Activated CD8-positive, alpha-beta memory T cell treated with anti-CD3 and anti-CD28 coated beads for 24 hours (primary cell): ENCODE measurements at places on chromosomes 3 and 15.
A peak's percentile ranks its signal among the peaks of the same experiment; 100 is the strongest.

DNA sequence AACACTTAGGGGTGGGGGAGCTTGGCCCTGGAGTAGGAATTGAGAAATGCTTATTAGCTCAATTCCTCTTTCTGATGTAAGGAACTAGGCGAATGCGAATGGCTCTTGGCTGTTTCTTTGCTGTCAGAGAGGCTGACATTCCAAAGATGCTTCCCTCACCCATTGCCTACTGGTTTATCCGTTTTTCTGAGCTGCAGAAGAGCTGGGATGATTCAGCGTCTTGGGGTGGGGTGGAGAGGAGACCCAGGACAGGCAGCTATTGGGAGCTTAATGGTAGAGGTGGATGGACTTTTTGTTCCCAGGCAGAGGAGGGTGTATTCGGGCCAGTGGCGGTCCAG is 9.8 kb downstream of the PLEKHO2 start:
- DNase-seq: no peak

GRCh38 chr3:35114686-35115085 is 524.6 kb upstream of the ARPP21 start:
- DNase-seq: no peak

DNA sequence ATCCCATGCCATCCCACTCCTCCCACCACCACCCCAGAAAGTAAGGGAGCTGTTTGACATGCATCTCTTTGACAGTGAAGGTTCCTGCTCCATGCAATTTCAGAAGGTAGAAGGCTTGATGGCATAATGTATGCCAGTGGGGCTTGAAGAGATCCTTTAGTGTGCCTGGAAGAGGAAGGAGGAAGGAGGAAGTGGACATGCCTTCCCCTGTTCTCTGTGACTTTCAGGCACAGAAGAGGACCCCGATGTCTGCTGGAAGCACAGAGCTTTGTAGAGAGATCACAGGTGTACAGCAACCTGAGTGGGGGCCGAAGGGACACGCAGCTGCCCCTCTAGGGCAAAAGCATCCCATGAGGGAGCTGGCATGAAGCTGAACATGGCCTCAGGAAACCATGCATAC is 171.6 kb downstream of the CD47 start:
- no peak for DNase-seq

- DNase-seq: no peak
These were observed 318.2 kb upstream of the TMCO5A start for GRCh38 chr15:37616215-37616614.

DNA sequence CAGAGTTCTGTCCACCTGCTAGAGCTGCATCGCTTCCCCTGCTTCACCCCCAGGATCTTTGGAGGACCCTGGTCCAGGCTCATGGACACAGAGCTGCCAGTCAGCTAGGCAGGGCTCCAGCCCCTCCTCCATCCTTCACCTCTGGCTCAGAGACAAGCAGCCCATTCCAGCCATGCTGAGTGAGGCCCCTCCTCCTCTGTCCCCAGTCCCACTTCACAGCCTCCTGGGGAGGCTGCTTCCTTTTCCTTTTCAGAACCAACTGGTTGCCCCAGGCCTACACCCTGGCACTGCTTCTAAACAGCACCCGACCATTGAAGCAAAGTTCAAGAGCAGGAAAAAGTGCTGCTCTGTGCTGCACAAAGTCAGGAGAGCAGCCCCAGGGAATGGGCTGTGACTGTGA is 22.2 kb downstream of the IQSEC1 start:
- no peak for DNase-seq

- no peak for DNase-seq
These were observed 3.5 kb upstream of the SMAD3 start for GRCh38 chr15:67061811-67062368.

DNA sequence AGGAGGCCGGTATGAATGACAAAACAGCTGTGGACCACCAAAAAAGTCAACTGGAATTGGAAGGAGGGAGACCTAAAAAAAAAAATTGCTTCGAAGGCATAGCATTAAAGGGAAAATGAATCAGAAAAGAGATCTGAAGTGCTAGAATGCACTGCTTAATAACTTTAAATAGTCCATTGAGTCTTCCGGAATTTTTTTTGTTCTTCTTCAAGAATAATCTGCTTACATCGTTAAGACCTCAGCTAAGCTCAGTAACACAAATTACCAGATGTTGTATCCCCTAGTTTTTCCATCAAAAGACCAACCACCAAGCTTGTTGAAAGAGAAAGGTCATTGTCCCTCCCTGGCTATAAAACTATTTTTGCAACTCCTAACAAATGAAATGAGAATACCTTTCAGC is 560.5 kb downstream of the NR2F2 start:
- no peak for DNase-seq

GRCh38 chr3:22861426-22861825 is 341.7 kb upstream of the UBE2E2 start:
- no peak for DNase-seq

DNA sequence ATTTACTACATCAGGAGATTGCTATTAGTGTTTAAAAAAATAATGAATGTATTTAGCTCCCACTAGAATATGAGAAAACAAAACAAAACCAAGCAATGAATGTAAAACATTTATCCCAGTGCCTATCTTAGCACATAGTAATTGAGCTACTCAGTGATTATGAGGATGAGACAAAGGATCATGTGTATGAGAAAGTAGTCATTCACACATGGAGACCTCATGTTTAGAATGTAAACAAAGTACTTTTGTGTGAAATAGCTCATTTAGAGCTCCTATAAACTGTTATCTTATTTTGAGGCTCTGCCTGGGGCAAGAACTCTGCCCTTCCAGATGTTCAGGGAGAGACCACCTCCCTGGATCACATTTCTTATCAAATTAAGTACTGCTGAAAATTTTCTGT is 236.8 kb downstream of the LRRN1 start:
- DNase-seq: no peak

- no peak for DNase-seq
These were observed 285.0 kb upstream of the LYSMD4 start for GRCh38 chr15:100018191-100018590.

GRCh38 chr15:51619331-51620035 is 3.1 kb downstream of the DMXL2 start:
- no peak for DNase-seq

DNA sequence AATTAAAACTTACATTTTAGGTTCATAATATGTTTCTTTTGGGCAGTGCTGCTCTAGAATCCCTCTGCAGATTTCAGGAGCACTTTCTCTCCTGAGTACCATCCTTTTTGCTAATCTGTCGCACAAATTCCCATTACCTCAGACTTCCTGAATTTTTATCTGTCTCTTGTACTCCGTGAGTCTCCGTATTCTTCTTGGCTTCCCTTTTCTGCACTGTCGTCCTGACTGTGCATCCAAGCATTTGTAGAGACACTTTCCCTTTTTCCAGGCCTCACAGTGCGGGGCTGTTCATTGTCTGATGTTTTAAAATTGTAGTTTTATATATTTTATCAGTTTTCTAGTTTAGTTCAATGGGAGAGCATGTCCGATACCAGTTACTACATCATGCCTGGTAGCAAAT is 27.3 kb downstream of the MEF2A start:
- no peak for DNase-seq

DNA sequence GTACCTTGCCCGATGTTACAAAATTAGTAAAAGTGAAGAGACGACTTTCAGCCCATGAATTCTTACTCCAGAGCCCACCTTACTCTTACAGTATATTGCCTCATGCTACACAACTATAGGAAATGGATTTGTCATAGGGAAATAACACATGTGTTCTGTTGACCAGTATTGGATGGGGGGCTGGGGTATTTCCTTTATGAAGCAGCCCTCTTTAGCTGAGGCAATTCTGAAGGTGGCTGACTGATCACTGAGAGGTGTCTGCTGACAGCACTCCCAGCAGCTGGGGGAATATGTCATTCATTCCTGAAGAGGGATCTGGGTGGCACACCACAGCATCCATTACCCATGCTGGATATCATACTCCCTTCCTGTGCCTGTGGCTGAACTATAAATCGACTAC is 6.4 kb upstream of the GOLM2 start:
- no peak for DNase-seq

DNA sequence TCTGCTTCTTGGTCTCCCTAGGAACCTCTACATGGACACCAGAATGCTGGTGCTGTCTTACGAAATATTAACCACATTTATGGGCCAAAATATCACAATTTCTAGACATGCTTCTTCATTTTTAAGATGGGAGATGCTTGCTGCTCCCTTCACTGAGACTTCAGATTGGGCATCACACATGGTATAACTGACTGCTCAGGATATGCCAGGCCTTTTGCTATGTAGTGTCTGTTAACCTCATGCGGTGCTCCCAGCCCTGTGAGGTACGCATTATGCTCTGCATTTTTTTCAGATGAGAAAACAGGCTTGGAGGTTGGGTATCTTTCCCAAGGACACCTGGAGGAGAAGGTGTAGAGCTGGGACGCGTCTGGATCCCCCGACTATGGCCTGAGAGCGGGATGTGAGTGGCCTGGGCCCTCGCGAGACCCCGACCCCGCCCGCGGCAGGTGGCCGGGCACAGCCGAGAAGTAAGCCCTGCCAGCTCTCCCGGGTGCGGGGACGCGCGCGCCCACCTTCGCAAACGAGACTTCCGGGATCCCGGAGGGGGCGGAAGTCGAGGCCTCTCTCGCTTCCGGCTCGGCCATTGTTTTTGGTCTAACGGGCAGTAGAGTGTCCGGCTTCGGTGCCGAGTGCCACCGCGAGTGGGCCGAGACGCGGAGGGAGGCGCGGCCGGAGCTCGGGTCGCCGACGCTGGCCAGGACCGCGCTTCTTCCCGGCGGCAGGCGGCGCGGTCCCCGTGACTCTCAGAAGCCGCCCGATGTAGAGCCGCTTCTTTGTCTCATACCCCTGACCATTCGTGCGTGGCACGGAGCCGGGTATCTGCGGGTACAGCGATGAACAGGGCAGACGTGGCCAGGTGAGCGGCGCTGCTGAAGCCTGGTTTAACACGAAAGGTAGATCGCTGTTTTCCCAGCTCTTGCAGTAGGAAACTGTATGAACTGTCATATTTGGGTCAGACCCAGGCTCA is at the start of gene ZKSCAN7:
ZKSCAN7 (plus strand) TSS at position 568 of the 967 bp plus-strand sequence. CDS start 1,855 bp downstream, outside the sequence.
- DNase-seq: peak; percentile 87

DNA sequence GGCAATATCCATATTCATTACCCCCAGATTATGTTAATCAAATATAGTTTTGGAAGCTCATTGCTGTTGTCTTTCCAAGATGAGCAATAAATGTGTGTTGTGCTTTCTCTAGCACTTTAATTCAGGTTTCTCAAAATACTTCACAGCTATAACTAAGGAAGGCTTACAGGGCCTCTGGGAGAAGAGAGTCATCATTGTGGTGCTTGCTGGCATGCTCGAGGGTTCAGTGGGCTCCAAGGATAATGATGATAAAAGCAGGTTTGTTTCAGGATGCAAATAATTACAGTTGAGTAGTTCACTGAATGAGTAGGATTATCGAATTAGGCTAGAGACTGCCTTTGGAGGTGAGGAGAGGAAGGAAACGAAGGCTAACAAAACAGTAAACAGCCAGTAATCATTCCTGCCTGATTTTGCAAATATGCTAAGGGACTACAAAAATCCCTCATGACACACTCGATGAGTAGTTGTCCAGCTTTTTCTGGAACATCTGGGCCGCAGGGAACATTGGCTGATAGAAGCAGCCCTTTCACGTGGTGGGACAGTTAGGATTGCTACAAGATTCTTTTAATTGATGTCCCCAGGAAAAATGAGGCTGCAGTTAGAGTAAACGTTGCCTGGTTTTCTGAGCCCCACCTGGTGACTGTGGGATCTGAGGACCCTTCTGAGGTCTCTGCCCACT is 54.1 kb downstream of the SLC7A14 start:
- no peak for DNase-seq

DNA sequence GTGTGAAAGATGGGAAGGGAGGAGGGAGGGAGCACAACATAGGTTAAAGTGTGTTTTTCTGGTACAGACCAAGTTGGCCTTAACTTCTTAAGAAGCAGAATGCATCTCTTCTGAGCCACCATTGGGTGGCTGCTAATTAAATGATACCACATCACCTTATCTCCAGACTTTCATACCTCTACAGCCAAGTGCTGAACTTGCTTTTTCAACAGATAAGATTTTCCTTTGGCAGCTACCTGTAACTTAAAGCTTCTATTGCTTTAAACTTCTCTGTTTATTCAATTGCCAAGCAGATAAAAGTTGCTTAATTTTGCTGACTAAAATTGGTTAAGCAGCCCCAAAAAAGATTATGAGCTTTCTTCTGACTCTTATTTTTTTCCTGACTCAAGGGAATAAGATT is 292.4 kb upstream of the SGO1 start:
- no peak for DNase-seq

GRCh38 chr3:99586701-99587100 is 51.7 kb upstream of the COL8A1 start:
- no peak for DNase-seq

DNA sequence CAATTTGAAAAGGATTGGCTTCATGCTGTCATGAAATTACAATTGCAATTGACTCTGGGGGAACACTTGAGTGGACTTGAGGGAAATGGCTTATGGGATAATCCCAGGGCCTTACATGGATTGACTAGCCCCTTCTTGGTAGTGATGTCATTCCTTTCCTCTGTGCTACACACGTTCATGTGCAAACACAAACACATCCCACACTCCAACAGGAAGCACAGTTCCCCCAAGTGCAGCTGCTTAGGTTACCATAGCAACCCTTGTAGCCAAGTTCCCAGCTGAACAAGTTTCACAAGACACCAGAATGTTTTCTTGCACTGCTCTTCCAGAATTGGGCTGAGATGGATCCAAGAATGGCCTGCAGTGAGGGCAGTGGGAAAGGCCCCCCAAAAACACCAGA is 217.0 kb downstream of the ZNF621 start:
- DNase-seq: no peak

- DNase-seq: no peak
These were observed 5.1 kb upstream of the ZSCAN2 start for GRCh38 chr15:84595660-84596059.

- DNase-seq: no peak
These were observed 29.1 kb downstream of the LOXL1 start for GRCh38 chr15:73955326-73955725.

DNA sequence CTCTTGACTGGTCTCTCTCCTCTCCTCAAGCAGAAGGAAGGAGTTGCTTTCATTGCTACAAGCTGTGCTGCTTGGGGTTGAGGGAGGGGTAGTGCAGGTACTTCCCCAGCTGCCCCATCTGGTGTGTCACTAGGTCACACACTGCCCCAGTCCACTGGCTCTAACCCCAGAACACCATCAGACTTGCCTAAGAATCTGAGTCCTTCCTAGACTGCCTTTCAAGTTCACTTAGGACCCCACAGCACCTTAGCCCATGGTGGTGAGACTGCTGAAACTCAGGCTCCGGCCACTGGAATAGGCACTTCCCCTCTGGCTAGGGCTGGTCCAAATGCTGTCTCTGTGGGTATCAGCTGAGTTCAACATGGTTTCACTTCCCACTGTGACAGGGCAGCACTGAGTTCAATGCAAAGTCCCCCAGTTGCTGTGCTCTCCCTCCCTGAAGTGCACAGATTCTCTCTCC is 279.7 kb upstream of the GOLGA6L4 start:
- DNase-seq: no peak

DNA sequence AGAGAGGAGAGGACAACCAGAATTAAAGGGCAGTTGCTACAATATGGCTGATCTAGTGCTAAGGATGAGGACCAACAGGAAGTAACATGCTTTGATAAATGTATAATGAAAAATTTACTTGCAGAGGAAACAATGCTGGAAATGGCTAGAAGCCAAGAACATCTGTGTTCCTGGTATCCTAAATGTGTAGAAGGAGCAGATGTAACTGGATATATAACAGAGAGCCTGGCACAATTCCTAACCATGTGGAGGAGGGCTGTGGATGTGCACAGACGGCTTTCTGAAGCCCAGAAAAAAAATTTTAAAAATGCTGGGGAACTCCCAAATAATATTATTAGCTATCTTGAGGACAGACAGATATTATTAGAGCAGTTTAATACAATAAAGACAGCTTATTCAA is 159.4 kb upstream of the GBE1 start:
- DNase-seq: no peak
